ENCODE measurements at places on chromosomes 16 and 17.

GRCh38 chr16:88754109-88754911 is 30.7 kb downstream of the PIEZO1 start:
- DNase-seq = no peak

GRCh38 chr17:10172241-10172741 is 26.1 kb downstream of the GAS7 start:
- no peak for DNase-seq

GRCh38 chr17:10729334-10730193 is at the start of gene TMEM220:
TSS of gene TMEM220 (minus strand) at chr17:10730023. CDS start at chr17:10729851, 172 bp downstream.
- peak; percentile 55 for DNase-seq

- no peak for DNase-seq
These were observed 25.7 kb downstream of the TRPV2 start for GRCh38 chr17:16440901-16441629.

DNA sequence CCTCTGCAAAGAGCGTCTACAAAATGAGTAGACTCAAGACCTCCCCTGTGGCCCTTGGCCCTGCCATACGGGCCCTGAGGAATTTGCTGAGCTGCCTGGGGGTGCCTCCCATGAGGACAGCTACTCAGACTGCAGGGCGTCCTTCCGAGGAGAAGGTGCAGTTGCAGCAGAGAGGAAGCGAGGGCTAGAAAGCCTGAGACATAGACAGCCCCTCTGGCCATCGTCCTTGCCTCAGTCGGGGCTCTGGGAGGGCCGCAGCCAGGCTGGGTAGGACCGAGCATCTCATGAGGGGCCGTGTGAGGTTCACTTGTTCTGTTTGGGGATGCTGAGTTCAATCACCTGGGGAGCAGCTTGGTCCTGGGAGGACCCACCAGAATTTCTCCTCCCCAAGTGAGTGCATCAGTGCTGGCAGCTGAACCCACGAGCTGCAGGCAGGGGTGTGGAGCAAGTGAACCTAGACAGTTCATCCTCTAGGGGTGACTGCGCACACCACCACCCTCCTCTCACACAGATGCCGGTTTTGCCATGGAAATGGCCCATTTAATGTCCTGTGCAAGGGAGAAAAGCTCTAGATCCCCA is 20.3 kb downstream of the RAB11FIP4 start:
- no peak for DNase-seq

GRCh38 chr16:16017812-16018211 is 68.4 kb downstream of the ABCC1 start:
- no peak for DNase-seq

GRCh38 chr16:88778271-88778525 is 6.8 kb downstream of the PIEZO1 start:
- DNase-seq = no peak

GRCh38 chr17:44844390-44844830 is 3.3 kb upstream of the HIGD1B start:
- DNase-seq = no peak

GRCh38 chr16:89143201-89143741 is 28.3 kb upstream of the CDH15 start:
- no peak for DNase-seq

- no peak for DNase-seq
These were observed 267.2 kb downstream of the PARN start for GRCh38 chr16:14362774-14363371.

DNA sequence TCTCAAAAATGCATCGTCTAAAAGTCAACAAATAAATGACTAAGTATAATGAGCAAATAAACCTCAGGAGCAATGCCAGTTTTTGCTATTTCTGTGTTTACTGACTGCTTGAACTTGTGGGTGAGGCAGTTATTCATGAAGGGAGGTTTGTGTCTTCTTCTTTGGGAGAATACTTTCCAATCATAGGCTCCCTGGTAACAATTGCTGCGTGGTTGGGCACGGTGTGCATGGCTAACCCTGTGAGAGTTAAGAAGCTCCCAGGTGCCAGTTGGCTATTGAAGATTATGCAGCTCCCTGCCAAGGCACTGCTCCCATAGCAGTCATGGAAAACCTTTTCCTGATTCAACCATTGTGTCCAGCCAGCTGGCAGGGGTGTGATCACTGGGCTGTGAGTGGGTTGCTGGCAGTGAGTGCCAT is 775.9 kb upstream of the GOT2 start:
- DNase-seq = no peak

DNA sequence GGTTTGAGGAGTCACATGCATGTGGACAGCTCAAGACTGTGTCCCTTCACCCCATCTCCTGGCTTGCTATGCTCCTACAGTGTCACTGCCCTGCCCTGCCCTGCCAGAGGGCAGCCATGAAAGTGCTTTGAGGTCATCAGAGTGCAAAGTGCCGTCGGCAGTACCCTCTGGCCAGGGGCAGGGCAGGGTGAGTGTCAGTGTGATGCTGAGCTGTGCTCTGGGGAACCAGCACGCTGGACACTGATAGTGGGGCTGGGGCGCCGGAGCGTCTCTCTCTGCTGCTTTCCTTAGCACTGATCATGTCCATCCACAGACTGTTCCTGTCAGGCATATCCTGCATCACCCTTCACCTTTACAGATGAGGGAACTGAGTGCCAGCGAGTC is 1.6 kb upstream of the SPATA32 start:
- DNase-seq = no peak

DNA sequence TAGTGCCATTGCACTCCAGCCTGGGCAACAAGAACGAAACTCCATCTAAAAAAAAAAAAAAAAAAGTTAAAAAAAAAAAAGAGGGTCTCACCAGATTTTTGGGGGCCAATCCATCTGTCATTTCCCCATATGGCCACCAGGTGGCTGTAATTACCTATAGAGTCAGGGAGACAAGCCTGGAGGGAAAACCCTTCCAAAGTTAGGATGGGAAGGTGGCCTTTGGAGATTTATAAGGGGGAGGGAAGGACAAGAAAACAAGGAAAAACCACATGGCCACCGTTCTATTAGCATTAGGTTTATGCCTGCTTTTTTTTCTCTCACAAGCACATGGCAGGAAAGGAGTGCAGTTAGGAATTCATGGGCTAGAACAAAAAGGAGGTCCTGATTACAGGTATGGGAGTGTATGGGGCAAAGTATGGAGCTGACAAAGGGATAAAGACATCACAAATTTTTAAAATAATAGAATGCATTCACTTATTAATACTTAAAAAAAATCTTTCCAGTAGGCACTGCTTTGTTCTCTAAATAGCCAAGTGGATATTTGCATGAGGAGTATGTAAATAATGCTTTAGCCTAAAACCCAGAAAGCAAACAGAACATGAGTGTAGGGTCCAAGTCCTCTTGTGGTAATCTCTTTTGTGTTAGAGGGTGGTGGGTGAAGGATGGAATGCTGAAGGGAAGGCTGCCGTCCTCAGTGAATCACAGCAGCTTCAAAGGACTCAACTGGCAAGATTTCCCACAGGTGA is 5.1 kb downstream of the CYB5D1 start:
- no peak for DNase-seq

DNA sequence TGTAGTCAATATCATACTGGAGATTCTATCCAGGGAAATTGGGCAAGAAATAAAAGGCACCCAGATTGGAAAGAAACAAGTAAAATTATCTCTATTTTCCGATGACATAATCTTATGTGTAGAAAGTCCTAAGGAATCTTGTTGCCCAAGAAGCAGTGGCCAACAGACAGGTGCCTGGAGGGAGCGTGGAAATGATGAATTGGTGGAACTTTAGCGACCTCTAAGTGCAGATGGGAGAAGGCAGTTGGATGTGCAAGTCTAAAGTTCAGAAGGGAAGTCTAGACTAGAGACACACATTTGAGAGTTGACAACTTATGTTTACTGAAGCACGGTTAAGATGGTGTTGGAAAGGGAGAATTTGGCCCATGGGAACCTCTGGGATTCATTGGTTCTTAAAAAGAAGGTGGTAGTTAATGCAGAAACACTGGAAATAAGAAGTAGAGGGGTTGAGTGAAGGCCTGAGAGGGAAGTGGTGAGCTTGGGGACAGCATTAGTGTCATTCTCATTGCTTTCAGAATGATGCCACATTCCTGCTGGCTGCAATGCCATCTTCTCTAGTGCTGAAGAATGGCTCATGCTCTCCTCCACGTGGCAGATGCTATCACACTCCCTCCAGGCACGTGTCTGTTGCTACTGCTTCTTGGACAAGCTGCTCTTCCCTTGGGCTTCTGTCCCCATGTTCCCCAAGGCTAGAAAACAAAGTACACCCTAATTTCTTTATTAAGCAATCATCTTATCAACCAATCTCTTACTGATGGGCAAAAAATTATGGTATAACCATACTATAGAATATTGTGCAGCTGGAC is 24.0 kb downstream of the TAT start:
- DNase-seq = no peak

- DNase-seq = no peak
These were observed 10.1 kb downstream of the MRM1 start for GRCh38 chr17:36611345-36612072.

- no peak for DNase-seq
These were observed 5.0 kb downstream of the ARMC7 start for GRCh38 chr17:75114552-75115314.

DNA sequence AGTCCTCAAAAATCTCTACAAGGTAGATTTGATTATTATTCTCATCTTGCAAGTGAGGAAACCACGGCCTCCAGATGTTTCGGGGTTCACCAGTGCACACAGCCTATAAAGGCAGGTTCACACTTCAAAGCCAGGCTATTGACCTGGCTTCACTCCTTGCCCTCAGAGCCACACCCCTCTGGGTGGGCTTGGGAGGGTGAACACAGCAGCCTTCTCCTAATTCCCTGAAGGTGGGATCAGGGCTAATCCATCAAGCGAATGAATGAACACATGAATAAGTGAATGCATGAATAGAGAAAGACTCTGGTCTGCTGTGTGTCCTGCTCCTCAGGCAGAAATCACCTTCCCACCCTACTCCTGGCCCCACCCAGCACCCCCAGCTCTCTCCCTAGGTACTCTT is 139.0 kb downstream of the CYLD start:
- no peak for DNase-seq

- DNase-seq = no peak
These were observed 266.9 kb upstream of the DYNLRB2 start for GRCh38 chr16:80273635-80274538.

DNA sequence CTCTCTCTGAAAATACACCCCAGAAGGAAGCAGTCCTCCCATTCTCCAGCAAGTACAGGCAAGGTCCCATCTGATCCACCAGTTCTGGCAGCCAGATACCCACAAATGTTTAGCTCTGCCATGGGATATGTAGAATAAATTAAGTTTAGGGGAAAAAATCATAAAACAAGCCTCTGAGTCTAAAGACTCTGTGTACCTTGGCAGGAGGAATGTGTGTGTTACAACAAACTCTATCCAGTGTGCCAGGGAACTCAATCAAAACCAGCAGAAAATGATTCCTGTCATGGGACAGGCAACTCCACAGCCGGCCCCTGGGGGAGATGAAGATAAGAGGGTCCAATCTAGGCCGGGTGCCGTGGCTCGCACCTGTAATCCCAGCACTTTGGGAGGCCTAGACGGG is 73.4 kb downstream of the MRM3 start:
- no peak for DNase-seq

Measured in left renal cortex interstitium (tissue), 4 donors.